ENCODE measurements at places on chromosomes 12 and 14. TPM values are rescaled to one million over a fixed set of nuclear protein-coding genes. Genes with fewer than 3 reads are reported as not detected.

GRCh38 chr12:13425766-13426165 is 229.2 kb downstream of the EMP1 start:
- DNase-seq: no peak

DNA sequence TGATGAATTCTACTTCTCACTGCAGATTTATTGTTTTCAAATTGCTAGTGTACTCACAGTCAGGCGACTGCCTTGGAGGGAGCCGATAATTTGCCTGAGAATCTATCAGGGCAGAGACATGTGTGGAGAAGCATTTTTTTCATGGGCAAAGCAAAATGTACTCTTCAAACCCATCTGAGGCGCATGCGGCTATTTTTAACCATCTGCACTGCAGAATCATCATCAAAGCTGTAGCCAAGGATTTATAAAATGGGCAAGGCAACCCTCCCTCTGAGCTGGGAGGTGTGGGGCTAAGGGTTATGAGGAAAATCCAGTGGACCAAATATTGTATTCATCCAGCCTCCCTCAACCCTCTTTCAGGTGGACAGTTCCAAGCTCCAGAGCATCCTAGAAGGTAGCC is 37.7 kb downstream of the BEST3 start:
- DNase-seq: no peak

DNA sequence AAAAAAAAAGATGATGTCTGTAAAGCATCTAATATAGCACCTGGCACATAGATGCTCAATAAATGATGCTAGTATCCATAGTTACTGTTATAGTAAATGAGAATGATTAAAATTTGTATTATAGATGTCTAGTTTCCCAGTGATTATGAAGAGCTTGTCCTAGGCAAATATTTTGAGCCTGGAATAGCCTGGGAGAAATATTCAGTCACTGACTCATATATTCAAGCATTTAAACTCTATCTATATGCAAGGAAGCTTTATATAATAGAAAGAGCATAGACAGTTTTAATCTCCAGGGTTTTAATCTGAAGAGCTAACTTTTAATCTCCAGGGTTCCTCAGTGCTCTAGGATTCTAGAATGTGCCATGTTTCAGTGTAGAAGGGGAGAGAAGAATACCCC is 91.5 kb upstream of the VASH1 start:
- no peak for DNase-seq

B4GALNT1 gene
- total RNA-seq: 37.5 TPM

ASCL1 gene
- total RNA-seq: 8.2 TPM

IFNG-AS1 gene
- not detected for total RNA-seq

HOXC6 gene
- total RNA-seq: not detected

PPM1H gene
- 11.8 TPM for total RNA-seq

HOXC9 gene
- total RNA-seq: not detected
